Thymus (tissue), 14 donors: ENCODE measurements at places on chromosomes 6 and 20.

GRCh38 chr20:9576695-9577094 lies 62.3 kb downstream of the LAMP5 start:
- no peaks in the 10 kb centered on the region for H3K4me1 ChIP-seq
- no peak overlapping the region for H3K27ac ChIP-seq
- H3K4me3 ChIP-seq, result no peak overlapping the region
- no peak for DNase-seq
- H3K27me3 ChIP-seq, result no peaks in the 10 kb centered on the region

GRCh38 chr20:41175727-41176330 lies 38.5 kb downstream of the PLCG1 start:
- H3K27ac ChIP-seq, result no peak overlapping the region
- DNase-seq, result no peak
- H3K36me3 ChIP-seq, result peaks cover 76% of the 10 kb centered on the region
- H3K4me1 ChIP-seq, result no peaks in the 10 kb centered on the region
- no peak overlapping the region for H3K4me3 ChIP-seq
- H3K27me3 ChIP-seq, result no peaks in the 10 kb centered on the region

- no peaks in the 10 kb centered on the region for H3K27me3 ChIP-seq
- no peak overlapping the region for H3K4me3 ChIP-seq
- DNase-seq, result no peak
- H3K36me3 ChIP-seq, result no peaks in the 10 kb centered on the region
- H3K4me1 ChIP-seq, result no peaks in the 10 kb centered on the region
Measured at GRCh38 chr20:23647346-23647745, 9.6 kb upstream of the CST3 start.

DNA sequence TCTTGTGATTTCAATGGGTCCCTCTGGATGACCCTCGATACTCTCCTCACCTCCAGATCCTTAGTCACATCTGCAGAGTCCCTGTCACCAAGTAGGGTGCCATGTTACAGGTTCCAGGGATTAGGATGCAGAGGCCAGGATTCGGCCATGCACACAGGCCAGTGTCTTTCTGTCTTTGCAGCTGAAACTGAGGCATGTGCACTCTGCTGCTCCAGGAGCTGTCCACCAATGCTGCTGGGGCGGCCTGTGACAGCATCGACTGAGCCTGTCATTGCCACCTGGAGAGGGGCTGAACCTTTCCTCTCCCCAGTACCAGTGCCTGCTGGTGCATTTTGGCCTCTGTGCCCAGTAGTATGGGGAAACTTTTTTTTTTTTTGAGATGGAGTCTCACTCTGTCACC lies 4.4 kb upstream of the RBM38 start:
- peaks cover 17% of the 10 kb centered on the region for H3K4me1 ChIP-seq
- DNase-seq, result no peak
- H3K27me3 ChIP-seq, result peaks cover 12% of the 10 kb centered on the region
- no peak overlapping the region for H3K27ac ChIP-seq
- no peaks in the 10 kb centered on the region for H3K36me3 ChIP-seq

- H3K4me1 ChIP-seq, result no peaks in the 10 kb centered on the region
- H3K27me3 ChIP-seq, result no peaks in the 10 kb centered on the region
- H3K4me3 ChIP-seq, result no peak overlapping the region
- no peak overlapping the region for H3K27ac ChIP-seq
Measured at GRCh38 chr6:152241013-152241766, 396.0 kb downstream of the SYNE1 start.

- no peak overlapping the region for H3K4me3 ChIP-seq
- peaks cover 18% of the 10 kb centered on the region for H3K4me1 ChIP-seq
- H3K27ac ChIP-seq, result no peak overlapping the region
- H3K27me3 ChIP-seq, result no peaks in the 10 kb centered on the region
- no peak for DNase-seq
- H3K36me3 ChIP-seq, result no peaks in the 10 kb centered on the region
Measured at GRCh38 chr6:3919130-3919628, 70.0 kb downstream of the FAM50B start.

GRCh38 chr6:111916747-111917146 lies 43.5 kb upstream of the FYN start:
- H3K4me1 ChIP-seq, result no peaks in the 10 kb centered on the region
- no peaks in the 10 kb centered on the region for H3K36me3 ChIP-seq
- no peaks in the 10 kb centered on the region for H3K27me3 ChIP-seq
- DNase-seq, result no peak
- H3K27ac ChIP-seq, result no peak overlapping the region

DNA sequence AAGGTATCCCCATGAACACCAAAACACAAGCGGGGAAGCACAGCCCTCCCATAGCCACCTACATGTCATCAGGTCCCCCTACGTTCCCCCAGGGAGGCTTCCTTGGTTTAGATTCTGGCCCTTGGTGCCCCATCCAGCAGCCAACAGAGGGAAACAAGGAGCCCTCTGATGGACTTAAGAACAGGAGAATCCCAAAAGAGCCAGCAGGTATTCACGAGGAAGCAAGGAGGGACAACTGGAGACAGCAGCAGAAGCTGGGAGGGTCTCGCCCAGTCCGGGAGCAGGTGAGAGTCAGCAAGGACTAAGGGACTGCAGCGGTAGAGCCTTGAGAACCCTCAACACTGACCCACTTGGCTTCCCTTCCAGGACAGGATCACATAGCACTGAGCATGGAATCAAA lies 58.4 kb upstream of the TOP1 start:
- no peaks in the 10 kb centered on the region for H3K36me3 ChIP-seq
- H3K27me3 ChIP-seq, result peaks cover 13% of the 10 kb centered on the region
- no peak overlapping the region for H3K27ac ChIP-seq
- peaks cover 2% of the 10 kb centered on the region for H3K4me1 ChIP-seq
- no peak overlapping the region for H3K4me3 ChIP-seq

- H3K27ac ChIP-seq, result no peak overlapping the region
- no peak for DNase-seq
- H3K4me1 ChIP-seq, result peaks cover 27% of the 10 kb centered on the region
Measured at GRCh38 chr6:29968130-29968529, 25.8 kb downstream of the HLA-A start.

DNA sequence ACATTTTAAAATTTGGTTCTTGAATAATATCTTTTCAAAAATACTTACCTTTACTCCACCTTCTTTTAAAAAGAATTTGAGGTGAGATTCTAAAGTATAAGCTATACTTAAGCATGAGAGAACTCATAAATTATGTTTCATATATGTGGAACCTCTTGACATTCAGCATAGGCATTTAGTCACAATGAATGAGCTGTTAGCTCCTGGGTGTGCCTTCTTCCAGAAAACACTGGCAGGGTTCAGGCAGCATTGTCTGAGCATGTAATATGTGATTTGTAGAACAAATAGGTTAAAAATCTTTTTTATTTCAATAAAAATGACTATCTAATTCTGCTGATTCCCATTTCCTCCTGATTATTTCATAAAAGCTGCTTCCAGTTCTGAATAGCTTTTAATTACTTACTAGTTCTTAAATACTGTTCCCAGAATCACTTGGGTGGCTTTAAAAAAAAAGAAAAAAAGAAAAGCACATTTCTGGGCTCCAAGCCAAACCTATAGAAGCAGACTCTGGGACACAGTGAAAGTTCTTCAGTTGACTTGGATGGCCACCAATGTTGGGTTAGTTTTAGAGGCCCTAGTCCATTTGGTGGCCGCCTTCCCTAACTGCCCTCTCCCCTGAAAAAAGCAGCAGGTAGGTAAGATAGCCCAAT lies 20.2 kb downstream of the RNF8 start:
- H3K27me3 ChIP-seq, result no peaks in the 10 kb centered on the region
- peaks cover 2% of the 10 kb centered on the region for H3K4me1 ChIP-seq
- DNase-seq, result no peak
- H3K4me3 ChIP-seq, result no peak overlapping the region

- peaks cover 35% of the 10 kb centered on the region for H3K4me1 ChIP-seq
- H3K4me3 ChIP-seq, result peak overlapping the region; percentile 87
- no peaks in the 10 kb centered on the region for H3K27me3 ChIP-seq
- no peak for DNase-seq
- H3K27ac ChIP-seq, result peak overlapping the region; percentile 96
- peaks cover 12% of the 10 kb centered on the region for H3K36me3 ChIP-seq
Measured at GRCh38 chr20:32511358-32512046, 73.6 kb downstream of the NOL4L start.

DNA sequence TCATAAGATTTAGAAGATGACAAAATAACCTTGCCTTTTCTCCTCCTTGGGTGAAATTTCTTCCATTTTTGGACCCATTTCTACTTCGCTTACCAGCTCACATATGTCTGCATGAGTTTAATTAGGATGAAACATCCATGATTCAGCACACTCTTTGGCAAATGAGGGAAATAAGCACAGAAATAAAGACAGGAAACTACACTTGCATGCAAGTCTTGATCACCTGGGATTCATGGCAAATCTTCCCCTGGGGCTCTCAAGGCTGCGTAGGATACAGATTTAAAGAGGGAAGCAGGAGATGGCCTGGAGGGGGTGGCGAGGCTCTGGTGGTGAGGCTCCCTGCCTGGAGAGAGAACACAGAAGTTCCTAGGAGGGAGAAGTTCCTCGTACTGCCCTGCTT lies 147.8 kb downstream of the EDN3 start:
- no peak for DNase-seq
- no peaks in the 10 kb centered on the region for H3K36me3 ChIP-seq
- H3K27me3 ChIP-seq, result peaks cover 2% of the 10 kb centered on the region

DNA sequence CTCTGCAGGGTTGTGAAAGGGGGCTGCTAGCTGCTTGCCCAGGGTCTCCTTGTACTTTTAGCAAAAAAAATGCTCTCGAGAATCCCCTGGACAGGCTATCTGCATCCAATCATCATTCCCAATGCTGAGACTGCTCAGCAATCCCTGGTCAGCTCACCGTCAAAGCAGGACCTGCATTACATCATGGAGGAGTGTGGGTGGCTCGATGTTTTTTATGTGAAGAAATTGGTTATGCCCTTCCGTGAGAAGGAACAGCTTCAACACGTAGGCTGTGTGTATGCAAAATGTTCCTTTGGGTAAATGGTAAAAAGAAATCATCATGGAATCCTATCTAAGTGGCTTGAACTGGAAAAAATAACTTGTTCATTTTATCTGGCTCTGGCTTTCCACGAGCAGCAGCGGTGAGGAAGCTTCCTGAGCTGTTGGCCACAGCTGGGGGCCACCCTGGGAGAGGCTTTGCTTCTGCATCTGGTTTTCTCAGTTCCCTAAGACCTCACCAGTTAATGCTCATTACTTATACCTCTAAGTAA lies 111.4 kb downstream of the FYN start:
- peaks cover 75% of the 10 kb centered on the region for H3K4me1 ChIP-seq
- H3K36me3 ChIP-seq, result peaks cover 9% of the 10 kb centered on the region
- H3K27me3 ChIP-seq, result no peaks in the 10 kb centered on the region

DNA sequence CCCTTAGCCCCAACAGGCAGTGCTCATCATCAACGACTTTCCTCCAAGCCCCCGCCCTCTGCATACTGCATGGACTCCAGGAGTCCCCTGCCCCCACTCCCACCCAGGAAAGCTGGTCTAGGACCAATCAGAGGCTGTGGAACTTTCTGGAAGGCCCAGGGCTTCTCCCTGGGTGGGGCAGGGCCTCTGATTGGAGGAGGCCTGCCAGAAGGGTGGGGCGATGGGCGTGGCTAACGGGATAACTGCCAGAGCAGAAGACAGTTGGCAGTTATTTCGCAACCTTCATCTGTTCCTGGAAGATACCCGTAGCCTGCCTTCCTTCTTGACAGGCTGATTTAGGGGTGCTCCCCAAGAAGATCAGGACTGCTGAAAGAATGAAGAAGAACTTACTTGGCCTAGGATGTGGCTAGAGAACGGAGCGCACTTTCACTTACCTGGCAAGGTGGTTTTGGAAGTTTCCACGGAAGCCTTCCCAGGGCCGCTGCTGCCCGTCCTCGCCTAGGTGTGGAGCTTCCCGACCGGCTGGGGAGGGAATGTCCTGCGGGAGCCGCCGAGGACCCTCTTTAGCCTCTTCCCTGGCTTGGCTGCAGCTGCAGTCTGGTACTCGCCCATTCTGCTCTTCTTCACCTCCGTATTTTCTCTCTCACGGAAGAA lies 209.0 kb downstream of the LRFN2 start:
- no peak overlapping the region for H3K27ac ChIP-seq
- no peak for DNase-seq
- H3K36me3 ChIP-seq, result no peaks in the 10 kb centered on the region
- H3K27me3 ChIP-seq, result no peaks in the 10 kb centered on the region
- no peaks in the 10 kb centered on the region for H3K4me1 ChIP-seq

DNA sequence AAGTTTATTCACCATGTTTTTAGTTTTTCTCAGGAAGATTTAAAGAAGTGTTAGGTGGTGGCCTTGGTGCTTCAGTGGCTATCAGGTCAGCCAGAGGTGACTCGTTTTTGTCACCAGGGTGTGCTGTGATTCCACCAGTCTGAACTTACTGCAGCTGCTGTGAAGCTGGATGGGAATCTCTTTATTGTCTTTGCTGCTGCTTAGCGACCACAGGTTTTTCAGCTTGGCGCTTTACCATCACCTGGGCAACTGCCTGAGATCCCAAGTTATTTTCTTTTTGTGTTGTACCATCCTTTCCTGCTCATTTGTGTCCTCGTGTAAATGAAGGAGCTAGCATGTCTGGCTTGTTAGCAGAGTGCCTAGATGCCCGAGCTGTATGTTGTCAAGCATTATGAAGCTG lies 146.9 kb downstream of the MACROD2 start:
- no peaks in the 10 kb centered on the region for H3K36me3 ChIP-seq
- H3K27ac ChIP-seq, result no peak overlapping the region
- H3K4me1 ChIP-seq, result no peaks in the 10 kb centered on the region
- peak; percentile 2 for DNase-seq

GRCh38 chr20:25544734-25545133 lies 40.6 kb downstream of the NINL start:
- H3K27me3 ChIP-seq, result no peaks in the 10 kb centered on the region
- no peaks in the 10 kb centered on the region for H3K36me3 ChIP-seq
- DNase-seq, result no peak
- H3K27ac ChIP-seq, result no peak overlapping the region

DNA sequence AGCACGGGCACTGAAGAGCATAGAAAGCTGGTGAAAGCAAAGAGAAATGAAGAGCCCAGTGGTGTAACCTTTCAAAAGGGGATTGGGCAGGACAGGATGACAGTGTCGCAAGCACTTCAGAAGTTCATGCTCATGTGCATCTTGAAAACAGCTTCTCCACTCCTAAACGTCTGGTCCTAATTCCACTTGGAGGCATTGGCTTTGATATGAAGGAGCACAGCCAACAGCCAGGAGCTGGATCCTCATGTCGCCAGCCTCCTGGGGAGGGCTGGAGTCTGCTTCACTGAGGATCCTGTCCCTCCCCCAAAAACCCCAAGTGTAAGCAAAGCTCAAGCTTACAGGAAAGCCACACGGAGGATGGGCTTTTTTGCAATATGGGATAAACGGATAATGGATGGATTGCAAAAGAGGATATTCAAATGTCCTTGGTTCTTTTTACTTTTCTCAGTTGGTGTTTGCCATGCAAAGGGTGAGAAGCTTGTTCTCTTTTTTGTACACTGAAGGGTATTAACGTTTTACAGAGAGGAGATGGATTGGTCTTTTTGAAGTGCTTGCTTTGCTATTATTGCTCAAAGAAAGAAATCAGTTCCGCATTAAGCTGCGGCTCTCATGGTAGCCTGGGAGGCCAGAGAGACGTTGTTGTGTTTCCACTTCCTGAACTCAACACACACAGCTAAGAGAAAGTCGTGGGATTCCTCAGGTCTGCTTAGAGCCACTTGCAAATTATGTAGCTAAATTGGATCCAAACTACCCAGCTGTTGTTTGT lies 92.2 kb downstream of the SIM1 start:
- H3K27me3 ChIP-seq, result no peaks in the 10 kb centered on the region
- H3K27ac ChIP-seq, result no peak overlapping the region
- no peak overlapping the region for H3K4me3 ChIP-seq
- H3K4me1 ChIP-seq, result no peaks in the 10 kb centered on the region
- DNase-seq, result no peak

- no peak overlapping the region for H3K27ac ChIP-seq
- H3K36me3 ChIP-seq, result no peaks in the 10 kb centered on the region
- DNase-seq, result no peak
- H3K27me3 ChIP-seq, result no peaks in the 10 kb centered on the region
Measured at GRCh38 chr20:39640147-39640546, 678.0 kb downstream of the DHX35 start.

GRCh38 chr6:91167846-91168245 lies 581.0 kb upstream of the MAP3K7 start:
- no peaks in the 10 kb centered on the region for H3K36me3 ChIP-seq
- no peak overlapping the region for H3K27ac ChIP-seq
- no peak overlapping the region for H3K4me3 ChIP-seq
